ENCODE measurements at places on chromosomes 5 and 9. TPM values are rescaled to one million over a fixed set of nuclear protein-coding genes. Genes with fewer than 3 reads are reported as not detected.

DNA sequence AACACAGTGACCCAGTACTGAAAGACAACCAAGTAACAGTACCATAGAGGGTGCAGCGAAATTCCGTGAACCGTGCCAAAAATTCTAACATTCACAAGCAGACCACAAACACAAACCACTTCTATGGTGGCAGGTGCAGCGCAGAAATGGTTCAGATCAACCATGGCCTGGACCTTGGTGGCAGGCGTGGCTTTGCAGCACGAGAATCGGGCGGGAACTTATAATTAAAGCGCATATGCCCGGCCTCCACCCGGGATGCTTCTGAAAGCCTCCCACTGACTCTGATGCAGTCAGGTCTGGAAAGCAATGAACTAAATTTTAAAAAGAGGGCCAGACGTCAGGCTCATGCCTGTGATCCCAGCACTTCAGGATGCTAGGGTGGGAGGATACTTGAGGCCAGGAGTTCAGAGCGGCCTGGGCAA, 68.0 kb upstream of the TBC1D9B start:
- DNase-seq = no peak

GRCh38 chr9:91820126-91820750, 129.8 kb downstream of the ROR2 start:
- DNase-seq = no peak

GRXCR2 gene
- not detected for total RNA-seq

- no peak for DNase-seq
These were observed 21.5 kb upstream of the JADE2 start for GRCh38 chr5:134503937-134504437.

DNA sequence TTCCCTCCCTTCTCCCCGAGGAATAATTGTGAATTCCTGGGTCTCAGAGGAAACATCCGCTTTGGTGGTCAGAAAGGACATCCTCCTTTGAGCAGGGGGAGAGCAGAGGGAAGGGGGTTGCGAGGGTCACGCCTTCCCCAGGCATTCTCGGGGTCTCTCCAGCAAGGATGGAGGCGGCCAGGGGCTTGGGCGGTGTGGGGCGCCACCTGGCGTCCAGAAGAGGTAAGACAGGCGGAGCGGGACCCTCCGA, 129.1 kb downstream of the KCNIP1 start:
- DNase-seq = no peak

GRCh38 chr5:88671106-88671504, 211.9 kb downstream of the MEF2C start:
- DNase-seq = no peak
